NCI-H2171 (cell line): ENCODE measurements at places on chromosomes 5 and 9.

DNA sequence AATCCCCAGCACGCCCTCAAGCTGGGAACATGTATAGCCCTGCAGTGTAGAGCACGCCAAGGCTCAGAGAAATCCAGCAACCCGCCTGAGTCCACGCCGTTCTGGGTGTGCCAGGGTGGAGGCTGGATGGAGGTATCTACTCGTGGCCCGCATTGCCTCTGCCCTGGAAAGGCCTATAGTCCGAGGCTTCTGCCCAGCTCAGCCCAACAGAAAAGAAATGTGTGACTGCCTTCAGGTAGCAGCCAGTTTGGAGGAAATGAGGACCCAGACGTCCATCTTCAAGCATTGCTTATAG is 18.2 kb downstream of the S1PR3 start:
- DNase-seq, result no peak

DNA sequence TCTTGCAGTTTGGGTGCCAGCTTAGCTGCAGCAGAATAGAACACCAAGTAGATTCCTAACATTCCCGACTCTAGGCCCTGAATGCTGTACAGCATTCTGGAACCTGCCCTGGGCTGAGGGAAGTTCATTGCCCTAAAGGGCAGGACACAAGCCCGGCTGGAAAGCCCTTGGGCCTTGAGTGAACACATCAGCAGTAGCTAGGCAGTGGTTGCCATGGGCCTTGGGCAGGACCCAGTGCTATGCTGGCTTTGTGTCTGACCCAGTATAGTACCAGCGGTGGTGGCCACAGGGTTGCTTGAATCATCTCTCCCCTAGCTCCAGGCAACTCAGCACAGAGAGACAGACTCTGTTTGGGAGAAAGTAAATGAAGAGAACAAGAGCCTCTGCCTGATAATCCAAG is 137.8 kb downstream of the AGTPBP1 start:
- DNase-seq, result no peak

DNA sequence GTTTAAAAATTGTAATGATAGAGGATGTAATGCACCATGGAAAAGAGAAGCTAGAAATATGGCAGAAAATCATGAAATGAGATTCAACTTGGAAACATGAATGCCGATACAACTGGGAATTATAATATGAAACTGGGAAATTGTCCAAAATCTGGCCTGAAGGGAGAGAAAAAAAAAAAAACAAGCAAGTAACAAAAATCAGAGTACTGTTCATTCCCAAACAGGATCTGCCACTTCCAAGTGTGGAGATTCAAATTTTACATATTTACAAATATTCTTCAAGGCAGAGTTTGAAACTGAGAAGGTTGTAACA is 56.6 kb upstream of the MOCS2 start:
- no peak for DNase-seq

- DNase-seq, result no peak
Measured at GRCh38 chr5:170480260-170480659, 23.6 kb upstream of the KCNIP1 start.

DNA sequence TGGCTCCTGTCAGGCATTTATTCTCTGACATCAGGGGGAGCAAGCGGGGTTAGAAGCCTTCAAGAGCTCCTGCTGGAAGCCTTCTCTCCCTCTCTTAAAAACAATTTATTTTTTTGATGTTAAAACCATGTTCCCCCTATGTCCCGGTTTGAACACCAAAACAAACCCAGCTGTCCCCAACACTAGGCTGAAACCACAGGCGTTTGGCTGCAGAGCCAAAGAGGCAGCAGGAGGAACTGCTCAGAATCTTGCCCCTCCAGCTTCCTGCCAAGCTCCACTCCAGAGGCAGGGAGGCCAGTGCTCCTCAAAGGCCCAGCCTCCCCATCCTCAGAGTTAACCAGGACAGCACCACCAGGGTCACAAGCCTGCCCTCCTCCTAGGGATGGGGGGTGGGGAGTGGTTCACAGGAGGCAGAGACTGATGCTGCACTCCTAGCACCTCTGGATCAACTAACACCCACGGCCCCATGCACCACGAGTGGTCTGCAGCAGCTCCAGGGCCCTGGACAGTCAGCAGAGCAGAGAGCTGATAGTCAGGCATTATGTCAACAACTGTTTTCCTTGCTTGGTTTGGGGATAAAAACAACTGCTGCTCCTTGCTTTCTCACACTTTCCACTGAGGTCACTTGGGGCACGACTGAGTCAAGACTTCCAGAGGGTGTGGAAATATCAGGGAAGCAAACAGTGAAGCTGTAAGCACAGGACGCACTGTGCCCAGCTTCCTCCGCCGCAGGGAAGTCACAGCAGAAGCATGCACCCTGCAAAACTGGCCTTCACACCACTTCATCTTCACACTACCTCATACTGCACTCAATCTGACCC is 96.5 kb upstream of the ADRA1B start:
- no peak for DNase-seq

- no peak for DNase-seq
Measured at GRCh38 chr9:89933578-89933977, 328.8 kb downstream of the GADD45G start.

GRCh38 chr5:18968966-18969365 is 1019.0 kb downstream of the CDH18 start:
- DNase-seq, result no peak

- DNase-seq, result no peak
Measured at GRCh38 chr9:129679537-129679936, 14.1 kb downstream of the PRRX2 start.

GRCh38 chr5:18771097-18771610 is 1136.9 kb downstream of the TAF11L14 start:
- DNase-seq, result no peak

- no peak for DNase-seq
Measured at GRCh38 chr5:98031496-98031895, 742.0 kb upstream of the RGMB start.

DNA sequence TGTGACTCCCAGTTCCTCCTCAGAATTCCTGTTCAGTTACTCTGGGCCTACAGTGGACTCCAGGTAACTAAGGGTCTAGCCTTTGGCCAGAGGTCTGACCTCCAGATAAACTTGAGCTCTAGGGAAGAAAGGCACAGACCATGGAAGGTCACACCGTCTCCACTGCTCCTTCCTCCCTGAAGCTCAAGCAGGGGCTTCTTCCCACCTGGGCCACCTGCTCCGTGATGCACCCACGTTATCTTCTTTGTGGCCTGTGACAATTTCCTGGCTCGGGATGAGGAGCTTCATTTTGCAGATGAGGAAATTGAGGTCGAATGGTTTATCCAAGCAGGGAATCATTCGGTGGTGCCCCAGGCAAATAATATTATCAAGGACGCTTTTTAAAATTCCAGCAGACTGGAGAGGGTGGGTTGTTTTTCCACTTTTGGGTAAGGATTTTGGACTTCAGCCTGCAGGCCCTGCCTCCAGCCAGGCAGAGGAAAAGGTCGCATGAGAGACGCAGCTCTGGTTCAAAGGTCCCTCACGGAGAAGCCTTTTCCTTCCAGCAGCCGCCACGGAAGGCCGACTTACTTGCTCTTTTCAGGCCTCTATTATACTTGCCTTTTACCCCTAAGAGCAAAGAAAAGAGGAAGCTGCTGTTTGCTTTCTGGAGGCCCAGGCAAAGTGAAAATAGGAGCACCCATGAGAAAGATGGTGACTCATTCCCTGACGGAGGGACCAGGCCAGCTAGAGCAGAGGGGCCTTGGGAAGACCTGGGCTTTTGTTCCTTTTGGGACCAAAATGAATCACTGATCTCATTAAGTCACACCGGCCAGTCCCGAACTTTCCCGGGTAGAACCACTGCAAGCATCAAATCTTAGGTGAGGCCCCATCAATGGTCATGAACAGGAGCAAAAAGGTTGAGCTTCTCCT is 22.8 kb upstream of the DUSP1 start:
- DNase-seq, result no peak

- DNase-seq, result no peak
Measured at GRCh38 chr9:75894566-75894965, 4.1 kb downstream of the PCSK5 start.

- no peak for DNase-seq
Measured at GRCh38 chr5:73822278-73822988, 196.4 kb downstream of the ARHGEF28 start.

- DNase-seq, result no peak
Measured at GRCh38 chr5:129858131-129858675, 46.1 kb upstream of the CHSY3 start.

DNA sequence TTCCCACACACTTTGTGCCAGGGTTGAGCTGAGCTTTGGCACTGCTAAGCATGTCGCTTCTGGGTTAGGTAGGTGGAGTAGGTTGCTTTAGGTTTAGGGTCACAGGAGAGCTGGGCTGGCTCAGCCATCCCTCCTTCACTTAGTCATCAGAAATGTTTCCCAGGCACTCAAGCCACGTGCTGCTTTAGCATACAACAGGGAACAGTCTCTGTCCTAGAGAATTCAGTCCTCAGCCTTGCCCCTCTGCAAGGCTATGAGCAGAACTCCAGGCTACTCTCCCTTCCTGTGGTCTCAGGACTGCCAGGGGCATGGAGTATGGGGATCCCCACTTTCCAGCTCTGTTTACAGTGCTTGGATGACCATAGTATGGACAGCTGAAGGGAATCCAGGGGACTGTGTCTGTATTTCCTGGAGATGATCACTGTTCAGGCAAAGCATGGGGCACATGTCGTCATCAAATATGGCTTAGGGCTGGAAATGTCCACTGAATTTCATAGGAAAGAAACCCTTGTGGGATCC is 7.5 kb upstream of the ANKRD33B start:
- no peak for DNase-seq

- no peak for DNase-seq
Measured at GRCh38 chr5:17233488-17233887, 16.1 kb downstream of the BASP1 start.

GRCh38 chr5:65539827-65540226 is 23.1 kb downstream of the CENPK start:
- no peak for DNase-seq

DNA sequence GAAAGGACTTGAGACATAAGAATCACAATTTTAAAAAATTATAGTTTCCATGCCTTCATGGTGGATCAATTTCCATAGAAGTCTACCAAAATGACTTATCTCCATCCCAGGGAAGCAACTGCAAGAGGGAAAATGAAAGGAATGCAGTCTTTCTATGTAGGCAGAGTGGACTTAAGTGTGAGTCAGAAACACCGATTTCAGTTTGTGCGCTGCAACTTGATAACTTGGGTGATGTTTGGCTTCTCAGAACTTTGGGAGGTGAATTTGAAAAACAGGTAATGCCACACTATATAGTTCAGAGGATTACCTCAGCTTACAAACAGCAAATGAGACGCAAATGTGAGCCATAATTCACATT is 708 bp upstream of the CSNK1G3 start:
- no peak for DNase-seq

DNA sequence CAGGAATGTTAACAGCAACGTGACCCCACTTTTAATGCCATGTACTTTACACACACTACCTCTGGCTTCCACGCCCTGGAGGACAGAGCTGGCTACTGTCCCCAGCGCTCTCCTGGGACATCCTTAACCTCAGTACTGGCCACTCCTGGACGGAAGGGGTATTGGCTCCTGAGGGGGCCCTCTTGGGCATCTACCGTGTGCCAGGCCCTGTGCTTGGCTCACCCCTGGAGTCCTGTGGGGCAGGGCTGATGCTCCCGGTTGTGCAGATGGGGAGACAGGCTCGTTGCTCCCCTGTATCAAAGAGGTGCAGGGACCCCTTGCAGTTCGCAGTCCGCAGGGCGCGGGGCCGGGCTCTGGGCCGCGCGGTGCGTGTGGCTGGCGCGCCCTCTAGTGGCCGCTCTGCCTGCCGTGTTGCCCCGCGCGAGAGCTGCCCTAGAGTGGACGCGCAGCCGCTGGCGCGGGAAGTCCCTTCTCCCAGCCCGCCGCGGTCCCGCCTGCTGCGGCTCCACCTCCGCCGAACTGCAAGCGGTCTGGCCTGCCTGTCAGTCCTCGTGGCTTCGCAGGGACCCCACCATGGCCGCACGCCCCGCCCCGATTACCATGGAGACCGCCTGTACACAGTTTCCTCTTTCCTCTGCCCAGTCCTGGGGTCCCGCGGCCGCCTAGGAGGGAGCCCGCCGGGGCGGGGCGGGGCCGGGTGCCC is at the start of gene WDR38:
Gene WDR38 (plus strand): TSS at position 632 of the 703 bp plus-strand sequence. CDS start 72 bp downstream, outside the sequence.
- DNase-seq, result peak; percentile 64

- no peak for DNase-seq
Measured at GRCh38 chr5:150771034-150771795, 7.3 kb upstream of the SMIM3 start.

- no peak for DNase-seq
Measured at GRCh38 chr9:72675586-72675985, 154.2 kb downstream of the TMC1 start.

DNA sequence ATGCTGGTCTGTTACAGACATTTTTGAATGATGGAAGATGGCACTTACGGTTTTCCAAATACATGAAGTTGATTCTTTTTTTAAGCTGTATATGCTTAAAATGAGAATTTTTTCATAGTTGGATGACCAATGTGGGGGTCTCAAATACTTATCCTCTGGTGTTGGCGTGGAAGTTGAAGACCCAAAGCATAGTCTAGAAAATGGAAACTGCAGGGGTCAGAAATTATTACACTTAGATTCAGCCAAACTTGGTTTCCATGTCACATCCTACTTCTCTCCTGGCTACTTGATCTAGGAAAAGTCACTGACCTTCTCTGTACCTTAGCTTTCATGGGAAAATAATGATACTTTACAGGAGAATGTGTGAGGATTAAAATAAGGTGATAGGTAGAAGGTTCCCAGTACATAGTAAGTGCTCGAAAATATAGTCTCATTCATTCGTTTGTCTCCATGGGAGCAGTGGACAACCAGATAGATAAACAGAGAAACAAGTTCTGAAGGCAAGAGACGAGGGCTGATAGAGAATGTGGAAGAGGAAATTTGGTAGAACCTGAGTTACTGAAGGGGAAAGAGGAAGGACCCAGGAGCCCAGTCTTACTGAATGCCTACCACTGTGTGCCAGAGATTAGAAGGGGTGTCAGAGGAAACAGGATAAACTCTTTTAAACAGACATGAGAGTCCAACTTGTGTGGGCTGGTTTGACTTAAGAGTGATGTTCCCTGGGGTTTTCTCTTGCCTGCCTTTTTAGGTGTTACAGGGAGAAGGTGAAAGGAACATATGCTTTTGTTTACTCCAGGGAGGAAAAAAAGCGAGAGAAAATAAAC is 560.3 kb upstream of the KLF4 start:
- DNase-seq, result peak; percentile 71

DNA sequence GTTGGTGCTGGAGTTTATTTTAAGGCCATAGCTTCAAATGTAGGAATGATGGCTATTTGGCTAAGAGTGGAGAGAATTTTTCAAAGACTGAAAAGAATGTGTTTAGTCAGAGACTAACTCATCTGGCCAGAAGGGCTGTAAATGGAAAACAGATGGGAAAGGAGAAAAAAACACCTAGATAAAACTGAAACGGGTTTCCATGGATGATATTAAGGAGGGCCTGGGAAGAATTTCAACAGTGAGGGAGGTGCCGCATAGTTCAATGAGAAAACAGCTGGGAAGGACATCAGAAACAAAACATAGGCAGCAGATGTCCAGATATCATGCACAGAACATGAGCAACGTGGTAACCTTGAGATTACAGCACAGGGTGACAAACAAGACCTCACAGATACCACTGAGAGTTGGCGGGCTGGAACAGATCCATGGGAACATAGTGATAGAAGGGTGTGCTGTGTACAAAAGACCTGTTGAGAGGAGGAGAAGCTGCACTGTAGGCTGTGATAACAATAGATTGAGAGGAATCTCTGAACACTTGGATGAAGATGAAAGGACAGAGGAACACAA is 31.2 kb upstream of the RAD23B start:
- peak; percentile 82 for DNase-seq

GRCh38 chr5:91130759-91131158 is 252.4 kb downstream of the ARRDC3 start:
- DNase-seq, result no peak
